ENCODE measurements at places on chromosomes 6 and 20.
A peak's percentile ranks its signal among the peaks of the same experiment; 100 is the strongest.

- no peak for DNase-seq
Observed at GRCh38 chr20:49707118-49707517, 6.6 kb downstream of the B4GALT5 start.

- DNase-seq: no peak
Observed at GRCh38 chr6:75830959-75831885, 82.2 kb downstream of the MYO6 start.

DNA sequence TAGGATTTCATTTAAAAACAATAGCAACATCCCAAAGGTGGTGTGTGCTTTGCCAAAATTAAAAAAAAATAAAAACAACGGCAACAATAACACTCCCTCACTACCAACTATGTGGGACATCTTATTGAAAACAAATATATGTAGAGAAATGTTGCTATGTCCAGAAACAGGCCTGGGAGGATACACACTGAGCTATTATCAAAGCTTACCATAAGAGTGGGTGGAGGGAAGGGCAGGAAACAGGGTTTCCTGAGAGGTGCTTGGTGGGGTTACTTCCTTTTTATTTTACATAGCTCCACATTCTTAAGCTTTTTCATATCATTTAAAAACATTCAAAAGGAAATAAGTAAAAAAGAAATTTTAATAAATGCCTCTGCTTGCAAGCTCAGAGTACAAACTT lies 150.0 kb upstream of the RIPOR2 start:
- DNase-seq: no peak

DNA sequence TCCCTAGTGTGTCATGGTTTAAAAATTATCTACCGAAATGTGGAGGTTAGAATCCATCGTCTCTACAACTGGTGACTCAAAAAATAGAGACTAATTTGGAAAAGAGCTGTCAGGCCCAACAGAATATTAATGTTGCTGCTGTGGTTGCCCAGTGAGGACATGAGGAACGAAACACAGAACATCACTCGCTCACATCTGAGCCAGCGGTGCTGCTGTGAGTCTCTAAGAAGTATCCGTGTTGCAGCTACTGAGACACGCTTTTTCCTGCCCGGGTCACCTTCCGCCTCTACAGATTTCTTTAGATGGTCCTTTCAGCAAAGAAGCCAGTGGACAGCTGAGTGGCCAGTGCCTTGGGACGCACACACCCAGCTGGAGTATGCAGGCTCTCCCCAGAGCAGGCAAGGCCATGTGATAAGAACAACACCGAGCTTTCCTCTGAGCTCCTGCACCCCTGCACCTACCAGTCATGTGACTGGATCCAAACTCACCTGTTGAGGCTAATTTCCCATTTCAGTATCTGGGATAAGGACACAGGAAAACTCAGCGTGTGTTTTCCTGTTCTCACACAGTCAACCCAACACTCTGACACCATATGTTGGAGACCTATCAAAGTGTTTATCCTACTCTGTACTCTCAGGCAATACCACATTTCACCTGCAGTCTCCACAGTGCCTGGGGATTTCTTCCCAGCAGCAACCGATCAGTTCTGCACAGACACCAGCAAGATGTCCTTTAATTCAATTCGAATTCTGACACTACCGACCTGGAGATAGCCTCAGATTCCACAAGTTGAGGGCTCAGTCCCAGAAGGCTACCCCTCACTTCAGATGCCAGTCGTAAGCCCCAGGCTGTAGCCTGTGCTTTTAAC lies 119.0 kb upstream of the RPS6KA2 start:
- DNase-seq: no peak

DNA sequence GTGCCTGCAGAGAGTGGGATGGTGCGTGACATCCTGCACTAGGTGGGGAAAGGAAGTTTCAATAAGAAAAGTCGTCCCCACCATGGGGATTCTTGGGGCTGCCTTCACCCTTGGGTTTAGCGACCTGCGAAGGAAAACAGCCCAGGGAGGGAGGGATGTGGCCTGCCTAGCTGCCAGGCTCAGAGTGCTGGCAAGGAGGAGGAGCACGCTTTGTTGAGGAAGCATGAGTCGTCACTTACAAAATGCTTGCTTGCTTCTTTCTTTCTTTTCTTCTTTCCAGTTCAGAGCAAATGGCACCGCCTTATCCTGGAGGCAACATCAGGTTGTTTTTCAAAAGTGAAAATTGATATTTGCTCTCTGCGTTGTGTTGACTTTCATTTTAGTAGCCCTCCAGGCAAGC lies 123.2 kb downstream of the TFAP2C start:
- no peak for DNase-seq

DNA sequence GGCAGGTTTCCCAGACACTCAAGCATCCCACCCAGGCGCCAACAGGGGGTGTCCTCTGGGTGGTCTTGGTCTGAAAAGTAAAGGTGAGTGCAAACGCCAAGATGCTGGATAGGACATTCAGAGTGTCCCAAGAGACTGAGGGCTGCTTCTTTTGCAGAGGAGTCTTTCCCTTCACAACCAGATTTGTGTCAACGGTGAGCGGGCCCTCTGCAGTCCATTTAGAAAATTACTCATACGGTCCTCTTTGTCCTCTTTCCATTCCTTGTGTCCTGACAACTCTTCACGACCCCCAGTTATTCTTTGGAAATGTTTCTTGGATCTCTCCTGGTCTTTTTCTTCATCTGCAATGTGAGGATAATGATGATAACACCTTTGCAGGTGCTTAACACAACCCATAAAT lies 257.8 kb downstream of the CDC5L start:
- no peak for DNase-seq

DNA sequence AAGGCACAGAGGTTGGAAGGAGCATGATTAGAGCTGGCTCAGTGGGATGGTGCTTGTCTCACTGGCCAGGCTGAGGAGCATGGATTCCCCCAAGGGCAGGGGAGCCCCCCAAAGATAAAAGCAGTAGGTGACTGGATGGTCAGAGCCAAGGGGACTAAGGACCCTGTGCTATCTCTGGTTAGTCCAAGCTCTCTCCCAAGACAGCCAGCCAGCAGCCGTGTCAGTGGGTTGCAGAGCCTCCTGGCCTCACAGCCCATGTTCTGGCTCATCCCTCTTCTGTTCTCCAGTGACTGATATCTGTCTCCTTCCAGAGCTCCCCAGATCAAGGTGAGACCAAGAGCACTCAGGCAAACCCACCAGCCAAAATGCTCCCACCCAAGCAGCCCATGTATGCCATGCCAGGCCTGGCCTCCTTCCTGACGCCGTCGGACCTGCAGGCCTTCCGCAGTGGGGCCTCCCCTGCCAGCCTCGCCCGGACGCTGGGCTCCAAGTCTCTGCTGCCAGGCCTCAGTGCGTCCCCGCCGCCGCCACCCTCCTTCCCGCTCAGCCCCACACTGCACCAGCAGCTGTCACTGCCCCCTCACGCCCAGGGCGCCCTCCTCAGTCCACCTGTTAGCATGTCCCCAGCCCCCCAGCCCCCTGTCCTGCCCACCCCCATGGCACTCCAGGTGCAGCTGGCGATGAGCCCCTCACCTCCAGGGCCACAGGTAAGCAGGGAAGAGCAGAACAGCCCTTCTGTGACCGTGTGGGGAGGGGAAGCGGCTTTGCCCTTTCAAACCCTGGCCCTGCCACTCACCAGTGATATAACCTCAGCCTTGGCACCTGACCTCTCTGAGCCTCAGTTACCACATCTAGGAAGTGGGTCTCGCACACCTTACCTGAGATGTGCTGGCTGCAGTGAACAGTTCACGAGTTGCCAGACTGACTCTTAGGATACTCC lies 121.3 kb downstream of the JPH2 start:
- DNase-seq: no peak

DNA sequence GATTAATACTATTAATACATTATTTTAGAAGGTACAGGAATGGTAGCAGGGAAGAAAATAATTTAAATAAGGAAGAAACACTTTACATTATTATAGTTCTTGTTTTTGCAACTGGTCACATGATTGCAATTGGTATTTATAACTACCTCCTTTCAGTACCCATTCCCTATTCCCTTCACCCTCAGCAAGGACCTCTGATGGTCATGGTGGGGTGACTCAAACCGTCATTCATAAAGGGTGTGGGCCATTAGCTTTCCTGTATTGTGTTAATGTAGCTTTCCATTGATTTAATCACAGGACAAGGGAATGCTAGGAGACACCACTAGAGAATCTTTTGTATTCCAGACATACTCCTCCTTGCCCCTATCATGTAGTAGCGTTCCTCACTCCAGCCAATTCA lies 47.2 kb upstream of the TMEM244 start:
- no peak for DNase-seq

DNA sequence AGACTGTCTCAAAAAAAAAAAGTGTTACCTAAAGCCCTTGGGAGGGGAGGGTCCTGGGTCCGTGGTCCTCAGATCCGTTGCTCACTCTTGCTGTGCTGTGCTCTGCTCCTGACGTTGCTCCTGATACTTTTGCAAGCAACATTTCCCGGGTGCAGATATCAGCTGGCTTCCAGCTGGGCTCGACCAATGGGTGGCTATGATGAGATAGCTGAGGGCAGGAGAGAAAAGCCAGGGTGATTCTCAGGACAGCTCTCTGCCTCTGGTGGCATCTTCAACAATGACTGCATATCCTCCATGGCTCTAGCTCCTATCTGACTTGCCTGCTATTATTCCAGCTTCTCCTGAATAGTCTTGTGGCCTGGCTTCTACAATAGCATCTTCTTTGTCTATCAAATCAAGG lies 134.5 kb downstream of the RPS12 start:
- DNase-seq: no peak

DNA sequence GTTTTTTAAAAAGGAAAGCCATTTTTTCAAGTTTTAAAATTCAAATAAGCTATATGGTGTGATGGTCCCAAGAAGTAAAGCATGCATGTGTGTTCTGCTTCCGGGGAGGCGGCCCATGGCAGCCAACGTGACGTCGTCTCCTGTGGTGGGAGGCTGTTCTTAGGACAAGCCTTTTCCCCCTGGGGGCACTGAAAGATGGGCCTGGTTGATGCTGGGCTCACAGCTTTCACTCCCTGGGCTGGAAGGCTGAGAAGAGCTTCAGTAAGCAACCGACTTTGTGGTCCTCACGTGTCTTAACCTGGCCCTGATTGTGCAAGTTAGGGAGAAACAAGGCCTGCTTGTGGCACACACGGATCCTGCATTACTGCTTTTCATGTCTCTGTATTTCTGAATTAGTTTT lies 84.1 kb downstream of the SMOC2 start:
- DNase-seq: no peak

DNA sequence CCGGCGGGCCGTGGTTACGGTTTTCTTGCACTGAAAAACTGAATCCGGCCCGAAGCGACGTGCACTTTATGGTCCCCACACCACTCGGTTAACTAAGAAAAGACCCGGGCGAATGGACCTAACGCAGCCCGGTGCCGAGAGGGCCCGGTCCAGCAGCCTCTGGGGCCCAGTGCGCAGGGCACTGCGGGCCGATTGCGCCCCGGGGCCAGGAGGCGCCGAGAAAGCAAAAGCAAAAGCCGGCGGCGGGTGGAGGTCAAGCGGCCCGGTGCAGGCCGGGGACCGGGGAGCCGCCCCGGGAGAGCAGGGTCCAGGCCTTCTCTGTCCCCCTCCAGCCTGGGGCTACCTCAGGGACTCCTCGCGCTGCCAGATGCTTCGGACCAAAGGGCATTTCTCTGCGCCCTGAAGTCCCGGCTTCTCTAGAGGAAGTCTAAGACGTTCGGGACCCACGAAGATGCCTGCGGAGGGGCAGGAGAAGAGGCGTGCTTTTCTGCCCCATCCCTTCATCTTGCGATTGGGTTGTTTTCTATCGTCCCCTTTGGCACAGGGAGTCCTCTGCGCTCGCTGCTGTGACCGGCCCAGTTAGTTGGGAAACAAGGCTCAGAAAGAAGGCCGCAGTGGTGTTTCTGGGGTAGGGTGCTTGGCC lies 4.4 kb downstream of the FOXF2 start:
- DNase-seq: no peak

DNA sequence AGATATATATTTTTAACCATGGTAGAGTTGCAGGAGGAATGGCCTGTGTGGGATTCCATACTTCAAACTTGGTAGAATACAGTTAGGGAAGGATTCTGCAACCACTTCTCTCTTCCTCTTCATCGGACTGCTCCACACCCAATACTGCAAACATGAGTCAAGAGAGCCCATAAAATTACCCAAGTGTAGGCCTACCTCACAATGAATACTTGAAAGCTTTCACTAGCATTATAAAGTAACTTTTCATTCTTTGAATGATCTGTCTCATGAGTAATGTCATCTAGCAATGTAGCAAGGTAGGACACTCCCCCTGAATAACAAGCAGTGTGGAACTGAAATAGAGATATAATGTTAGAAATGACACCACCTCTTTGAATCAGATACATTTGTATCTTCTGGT lies 79.4 kb downstream of the FOXC1 start:
- DNase-seq: no peak

DNA sequence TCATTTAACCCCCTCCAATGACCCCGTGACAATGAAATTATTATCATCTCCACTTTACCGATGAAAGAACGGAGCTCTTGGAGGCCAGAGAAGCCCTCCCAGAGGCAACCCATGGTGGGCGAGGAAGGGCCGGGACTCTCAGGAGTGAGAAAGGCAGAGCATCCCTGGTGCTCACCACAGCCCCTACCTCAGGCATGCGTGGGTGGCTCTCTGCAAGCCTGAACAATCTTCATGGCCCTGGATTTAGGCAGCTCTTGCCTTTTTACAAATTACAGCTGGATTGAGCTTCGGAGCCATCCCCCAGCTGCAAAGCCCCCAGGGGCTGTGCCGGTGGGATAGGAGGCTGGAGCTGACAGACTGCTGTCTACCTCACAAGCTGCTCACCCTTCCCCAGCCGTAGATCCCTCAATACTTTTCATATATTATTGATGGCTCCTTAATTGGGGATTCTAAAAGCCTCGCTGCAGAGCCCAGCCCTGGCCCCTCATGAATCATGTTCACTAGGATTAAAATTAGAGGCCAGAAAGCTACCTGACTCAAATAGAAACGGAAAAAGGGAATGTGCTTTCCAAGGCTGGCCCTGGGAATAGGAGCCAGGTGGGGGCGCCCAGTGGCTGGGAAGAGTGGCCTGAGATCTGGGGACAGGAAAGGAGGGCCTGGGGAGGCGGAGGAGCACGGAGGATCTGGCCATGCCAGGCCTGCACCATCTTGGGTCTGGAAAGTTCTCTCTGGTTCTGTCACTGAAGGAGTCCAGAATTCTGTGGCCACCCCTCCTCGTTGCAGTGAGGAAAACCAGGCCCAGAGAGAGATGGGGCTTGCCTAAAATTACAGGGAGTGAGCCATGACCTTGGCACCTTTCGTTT lies 29.1 kb downstream of the CPNE5 start:
- DNase-seq: no peak

- peak; percentile 50 for DNase-seq
Observed at GRCh38 chr6:305371-306206, 13.3 kb downstream of the DUSP22 start.
